ENCODE measurements at places on chromosomes 1 and 21. TPM values are rescaled to one million over a fixed set of nuclear protein-coding genes. Genes with fewer than 3 reads are reported as not detected.

GRCh38 chr1:90856463-90857007, 139.4 kb upstream of the BARHL2 start:
- ATAC-seq = no peak

- no peak for ATAC-seq
Measured at GRCh38 chr1:63651161-63651701, 58.0 kb downstream of the PGM1 start.

DNA sequence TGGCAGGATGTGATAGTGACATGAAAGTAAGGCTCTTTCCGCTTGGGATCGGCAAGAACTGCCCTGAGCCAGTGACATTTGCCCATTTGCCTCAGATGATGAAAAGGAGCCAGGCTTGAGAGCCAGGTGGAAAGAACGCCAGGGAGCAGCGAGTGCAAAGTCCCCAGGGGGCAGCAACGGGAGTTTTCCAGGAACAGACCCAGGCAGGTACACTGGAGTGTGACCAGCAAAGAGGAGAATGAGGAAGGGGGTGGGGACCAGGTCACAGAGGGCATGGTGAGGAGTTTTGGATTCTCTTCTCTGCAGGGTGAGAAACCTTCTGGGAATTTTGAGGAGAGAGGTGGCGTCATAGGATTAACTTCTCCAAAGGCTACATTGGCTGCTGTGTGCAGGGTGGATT, 10.8 kb upstream of the ETS2 start:
- no peak for ATAC-seq

ATP5IF1 gene
- 183 TPM for total RNA-seq

DNA sequence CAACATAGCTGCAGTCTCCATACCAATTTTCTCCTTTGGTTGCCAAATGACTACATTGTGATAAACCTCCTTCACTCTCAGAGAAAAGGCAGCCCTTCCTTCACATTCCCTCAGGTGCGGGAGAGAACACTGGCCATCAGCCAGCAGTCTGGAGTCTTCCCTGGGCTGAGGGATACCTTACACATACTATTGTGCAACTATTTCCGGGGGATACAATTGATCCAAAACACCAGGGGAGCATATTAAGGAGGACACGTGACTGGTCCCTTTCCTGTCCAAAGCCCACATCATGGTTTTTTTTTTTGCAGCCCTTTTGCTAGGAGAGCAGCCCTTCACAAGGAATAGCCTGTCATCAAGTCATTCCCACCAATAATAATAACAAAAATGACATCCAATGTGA, 172.1 kb upstream of the ZRANB2 start:
- ATAC-seq = no peak

TGFB2 gene
- total RNA-seq = 3.3 TPM

DNA sequence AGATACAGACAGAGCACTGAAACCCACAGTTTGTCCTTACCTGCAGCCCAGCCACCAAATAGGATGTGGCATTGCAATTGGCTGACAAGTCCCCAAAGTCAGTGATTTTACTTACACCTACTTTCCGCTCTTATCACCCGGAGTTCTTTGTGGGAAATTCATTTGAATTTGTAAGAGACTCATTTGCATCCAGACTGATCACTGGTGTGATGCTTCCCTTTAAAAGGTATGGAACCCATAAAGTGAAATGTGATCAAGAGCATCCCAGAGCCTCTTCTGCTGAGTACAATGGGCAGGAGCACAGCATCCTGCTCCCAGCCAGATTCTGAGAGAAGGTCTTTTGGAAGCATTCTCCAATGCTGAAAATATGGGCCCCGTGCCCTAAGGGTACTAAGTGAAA, 161.4 kb downstream of the DAB1 start:
- no peak for ATAC-seq

DNA sequence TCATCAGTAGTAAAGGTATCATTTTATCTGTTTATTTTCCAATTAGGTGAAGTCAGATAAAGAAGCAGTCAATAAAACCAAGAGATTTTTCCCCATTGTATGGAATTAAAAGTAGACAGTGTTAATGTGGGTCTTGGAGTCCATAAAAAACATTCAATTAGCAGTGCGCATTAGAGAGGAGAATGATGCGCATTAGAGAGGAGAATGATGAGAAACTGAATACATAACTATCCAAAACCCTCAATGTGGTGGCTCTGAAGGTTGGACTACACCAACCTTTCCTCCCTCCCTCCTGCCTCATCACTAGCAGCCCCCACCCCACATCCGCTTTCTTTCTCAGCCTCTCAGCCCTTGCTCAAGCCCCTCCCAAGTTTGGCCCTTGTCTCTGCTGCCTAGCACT, 99.5 kb downstream of the DAB1 start:
- ATAC-seq = no peak

DNA sequence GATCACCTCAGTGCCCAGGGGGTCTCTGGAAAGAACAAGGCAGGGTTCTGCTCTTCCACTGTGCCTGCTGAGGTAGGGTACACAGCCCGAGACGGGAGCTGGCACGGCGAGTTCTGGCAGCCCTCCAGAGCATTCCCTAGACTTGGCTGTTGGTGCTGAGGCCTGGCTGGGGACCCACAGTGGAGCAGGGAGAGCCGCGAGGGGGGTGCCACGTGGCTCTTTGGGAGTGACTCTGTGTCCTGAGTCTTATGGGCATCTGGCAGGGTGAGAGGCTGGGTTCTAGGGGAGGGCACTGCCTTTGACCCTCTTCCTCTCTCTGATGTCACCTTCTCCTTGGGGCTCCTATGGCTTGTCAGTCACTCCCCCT, 336.4 kb downstream of the CAMTA1 start:
- peak; percentile 53 for ATAC-seq

GRCh38 chr1:116504308-116505156, 66.3 kb downstream of the CD58 start:
- ATAC-seq = peak; percentile 86

DNA sequence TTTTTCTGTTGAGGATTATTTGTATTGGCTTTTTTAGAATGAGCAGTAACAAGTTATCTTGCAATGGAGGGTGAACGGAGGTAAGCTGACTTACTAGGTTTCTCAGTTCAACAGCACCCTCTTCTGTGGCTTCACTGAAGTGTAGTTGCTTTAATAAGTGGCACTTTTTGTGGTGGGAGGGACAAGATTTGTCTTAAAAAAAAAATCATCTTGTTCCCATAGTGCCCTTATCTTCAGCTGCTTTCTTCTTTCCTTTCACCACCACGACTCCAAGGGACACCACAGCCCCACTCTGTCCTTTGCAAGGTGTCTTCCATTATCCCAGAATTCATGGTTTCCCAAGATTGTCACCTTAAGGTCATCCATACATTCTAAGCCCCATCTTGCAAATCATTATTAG, 92.9 kb downstream of the PIGK start:
- ATAC-seq = no peak

DNA sequence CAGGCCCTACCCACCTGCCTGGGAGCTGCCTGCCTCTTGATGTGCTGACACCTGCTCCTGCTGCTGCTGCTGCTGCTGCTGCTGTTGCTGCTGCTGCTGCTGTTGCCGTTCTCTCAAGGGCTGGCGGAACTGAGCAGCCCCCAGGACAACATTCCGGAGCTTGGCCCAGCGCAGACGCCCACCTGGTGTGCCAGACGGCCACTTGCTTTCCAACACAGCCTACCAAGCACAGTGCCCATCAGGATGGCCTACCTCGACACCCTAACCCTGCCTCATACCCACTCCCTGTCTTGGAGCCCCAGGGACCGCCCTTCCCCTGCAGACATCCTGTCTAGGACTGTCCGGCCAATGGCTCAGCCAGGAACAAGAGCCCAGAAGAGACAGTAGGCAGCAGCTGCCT, 11.8 kb downstream of the DENND4B start:
- no peak for ATAC-seq

DNA sequence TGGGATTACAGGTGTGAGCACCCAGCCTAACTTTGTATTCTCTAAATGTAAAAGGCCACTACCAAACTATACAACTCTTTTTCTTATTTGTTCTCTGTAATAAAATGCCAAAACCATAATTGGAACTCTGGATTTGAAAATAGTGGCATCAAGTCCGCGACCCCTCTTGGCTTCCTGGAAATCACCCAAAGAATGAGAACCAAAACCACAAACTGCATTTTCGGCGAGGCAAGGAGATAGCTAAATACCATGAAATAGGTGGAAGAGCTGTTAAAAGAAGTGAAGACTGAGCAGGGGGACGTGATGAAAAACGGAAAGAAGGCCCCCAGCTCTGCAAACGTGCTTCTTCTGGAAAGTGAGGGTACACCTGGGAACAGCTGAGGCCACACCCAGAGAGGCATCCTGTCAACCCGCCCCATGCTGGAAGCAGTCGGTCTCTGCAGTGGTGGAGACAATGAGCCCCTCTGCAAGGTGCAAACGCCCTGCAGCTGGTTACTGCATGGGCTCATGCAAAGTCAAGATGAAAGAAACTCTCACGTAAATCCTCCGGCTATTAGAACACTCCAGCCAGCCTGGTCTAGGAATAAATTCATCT, 22.5 kb downstream of the VPS26C start:
- no peak for ATAC-seq

Measured in gastroesophageal sphincter (tissue), 4 donors.